Activated T-cell treated with anti-CD3 and anti-CD28 coated beads, Interleukin-2, amount 50 U/mL, for 48 hours (primary cell): ENCODE measurements at places on chromosomes 11 and 22.

GRCh38 chr11:35427071-35427470 is 7.7 kb upstream of the SLC1A2 start:
- DNase-seq: no peak

DNA sequence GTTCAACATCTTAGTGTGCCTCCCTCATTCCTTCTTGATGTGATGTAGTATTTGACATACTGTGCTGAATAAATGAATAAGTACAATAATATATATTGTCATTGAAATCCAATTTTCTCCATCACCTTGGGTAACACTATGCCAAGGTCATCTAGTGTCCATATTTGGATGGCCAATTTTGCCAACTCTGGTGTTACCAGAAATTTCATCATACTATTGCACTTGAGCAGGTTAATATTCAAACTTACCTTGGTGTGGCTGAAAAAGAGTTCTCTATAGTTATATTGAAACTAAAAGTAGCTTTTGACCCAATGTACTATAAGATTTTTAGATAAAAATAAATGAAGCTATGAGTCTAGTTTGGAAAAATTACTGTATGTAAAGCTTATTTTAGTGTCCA is 98.2 kb upstream of the SLC6A5 start:
- DNase-seq: no peak

- no peak for DNase-seq
Measured at GRCh38 chr11:3723014-3723708, 52.0 kb upstream of the CHRNA10 start.

DNA sequence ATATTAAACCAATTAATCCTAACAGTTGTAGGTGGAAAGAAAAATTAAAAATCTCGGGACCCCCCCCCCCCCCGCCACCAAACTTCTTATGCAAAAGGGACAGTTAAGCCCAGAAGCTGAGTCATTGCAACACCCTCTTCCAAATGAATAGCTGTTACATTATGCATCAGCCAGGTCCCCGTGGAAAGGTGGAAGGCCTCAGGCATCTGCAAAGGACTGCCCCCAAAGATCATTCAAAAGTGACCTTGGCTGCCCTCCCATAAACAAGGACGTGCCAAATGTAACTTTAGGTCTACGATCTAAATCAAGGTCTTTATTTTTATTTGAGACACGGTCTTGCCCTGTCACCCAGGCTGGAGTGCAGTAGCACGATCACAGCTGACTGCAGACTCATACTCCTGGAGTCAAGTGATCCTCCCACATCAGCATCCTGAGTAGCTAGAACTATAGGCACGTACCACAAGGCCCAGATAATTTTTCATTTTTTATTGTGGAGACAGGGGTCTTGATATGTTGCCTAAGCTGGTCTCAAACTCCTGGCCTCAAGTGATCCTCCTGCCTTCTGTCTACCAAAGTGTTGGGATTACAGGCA is 22.8 kb downstream of the SYN3 start:
- no peak for DNase-seq

- peak; percentile 77 for DNase-seq
Measured at GRCh38 chr22:36860821-36861659, at the start of gene NCF4. NCF4 (plus strand) TSS chr22:36861006; CDS start chr22:36861172, 166 bp downstream.

DNA sequence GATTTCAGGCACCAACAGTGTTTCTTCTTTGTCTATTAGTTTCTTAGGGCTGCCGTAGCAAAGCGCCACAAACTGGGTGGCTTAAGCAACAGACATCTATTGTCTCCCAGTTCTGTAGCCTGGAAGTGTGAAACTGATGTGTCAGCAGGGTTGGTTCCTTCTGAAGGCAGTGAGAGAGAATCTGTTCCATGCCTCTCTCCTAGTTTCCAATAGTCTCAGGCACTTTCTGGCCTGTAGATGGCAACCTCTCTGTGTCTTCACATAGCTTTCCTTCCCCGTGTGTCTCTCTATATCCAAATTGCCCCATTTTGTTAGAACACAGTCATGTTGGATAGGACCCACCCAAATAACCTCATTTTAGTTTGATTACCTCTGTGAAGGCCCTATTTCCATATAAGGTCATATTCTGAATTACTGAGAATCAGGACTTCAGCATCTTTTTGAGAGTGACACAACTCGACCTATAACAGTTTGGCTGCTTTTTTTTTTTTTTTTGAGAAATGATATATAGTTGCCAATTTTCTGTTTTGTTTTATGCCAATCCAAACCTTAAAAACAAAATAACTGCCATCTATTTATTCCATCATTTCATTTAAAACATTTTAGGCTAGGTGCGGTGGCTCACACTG is 108.2 kb downstream of the SLC36A4 start:
- DNase-seq: no peak

DNA sequence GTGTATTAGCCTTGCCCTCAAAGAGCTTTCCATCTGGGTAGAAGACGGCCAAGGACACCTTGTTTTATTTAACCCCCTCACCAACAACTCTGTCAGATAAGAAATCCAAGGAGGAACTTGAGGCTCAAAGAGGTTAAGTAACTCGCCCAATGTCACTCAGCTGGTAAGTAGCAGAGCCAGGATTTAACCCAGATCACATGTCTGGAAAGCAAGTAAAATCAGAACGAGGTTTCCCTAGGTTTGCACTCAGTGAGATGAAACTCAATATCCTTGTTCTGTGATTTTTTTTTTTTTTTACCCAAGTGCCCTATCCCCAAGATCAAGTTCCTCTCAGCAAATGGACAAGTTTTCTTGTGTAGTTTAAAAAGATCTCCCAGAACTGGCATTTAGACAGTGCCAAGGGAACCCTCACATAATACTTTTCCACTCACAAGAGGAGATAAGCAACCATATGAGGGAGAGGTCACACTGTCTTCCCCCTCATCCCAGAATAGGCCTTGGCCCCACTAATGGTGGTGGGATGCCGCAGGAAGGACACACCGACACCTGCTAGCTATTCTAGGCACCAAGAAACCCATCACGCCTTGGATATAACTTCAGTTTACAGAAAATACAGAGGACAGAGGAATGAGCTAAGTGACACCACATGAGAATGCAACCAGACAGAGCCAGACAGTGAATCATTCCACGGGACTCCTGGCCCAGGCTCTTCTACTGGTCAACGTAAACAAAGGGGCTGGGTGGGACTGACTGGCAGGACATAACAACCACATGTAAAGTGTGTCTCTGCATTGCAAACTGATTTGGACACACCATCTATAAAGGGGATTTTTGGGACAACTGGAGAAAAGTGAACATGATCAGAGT is 8.6 kb upstream of the ARAP1 start:
- no peak for DNase-seq
